Activated naive CD4-positive, alpha-beta T cell treated with anti-CD3 and anti-CD28 coated beads, Interleukin-2, amount 10 ng/mL, durations not matched to agents 7 days and 5 days (primary cell): ENCODE measurements at places on chromosomes 5 and 9.

GRCh38 chr9:20811872-20812271 is 127.8 kb downstream of the FOCAD start:
- DNase-seq: no peak

GRCh38 chr5:89308606-89309040 is 425.6 kb upstream of the MEF2C start:
- DNase-seq: no peak

GRCh38 chr5:124231230-124231629 is 515.2 kb downstream of the ZNF608 start:
- DNase-seq: no peak

DNA sequence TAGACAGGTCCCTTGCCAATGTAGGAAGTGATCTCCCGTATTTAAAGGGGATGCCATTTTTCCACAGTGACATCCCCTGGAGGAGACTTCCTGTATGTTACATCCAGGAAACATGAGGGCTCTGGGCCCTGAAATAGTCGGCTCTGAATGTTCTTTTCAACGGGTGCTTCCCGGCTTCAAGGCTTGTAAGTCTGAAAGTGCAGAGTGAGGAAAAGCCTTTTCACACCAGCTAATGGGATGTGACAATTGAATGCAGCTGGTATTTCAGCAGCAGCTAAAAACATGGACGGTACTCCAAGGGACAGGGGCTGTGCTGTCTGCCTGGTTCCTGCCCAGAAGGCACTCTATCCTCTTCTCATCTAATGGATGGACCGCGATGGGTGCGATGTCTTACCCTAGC is 1.4 kb downstream of the IL9 start:
- no peak for DNase-seq

DNA sequence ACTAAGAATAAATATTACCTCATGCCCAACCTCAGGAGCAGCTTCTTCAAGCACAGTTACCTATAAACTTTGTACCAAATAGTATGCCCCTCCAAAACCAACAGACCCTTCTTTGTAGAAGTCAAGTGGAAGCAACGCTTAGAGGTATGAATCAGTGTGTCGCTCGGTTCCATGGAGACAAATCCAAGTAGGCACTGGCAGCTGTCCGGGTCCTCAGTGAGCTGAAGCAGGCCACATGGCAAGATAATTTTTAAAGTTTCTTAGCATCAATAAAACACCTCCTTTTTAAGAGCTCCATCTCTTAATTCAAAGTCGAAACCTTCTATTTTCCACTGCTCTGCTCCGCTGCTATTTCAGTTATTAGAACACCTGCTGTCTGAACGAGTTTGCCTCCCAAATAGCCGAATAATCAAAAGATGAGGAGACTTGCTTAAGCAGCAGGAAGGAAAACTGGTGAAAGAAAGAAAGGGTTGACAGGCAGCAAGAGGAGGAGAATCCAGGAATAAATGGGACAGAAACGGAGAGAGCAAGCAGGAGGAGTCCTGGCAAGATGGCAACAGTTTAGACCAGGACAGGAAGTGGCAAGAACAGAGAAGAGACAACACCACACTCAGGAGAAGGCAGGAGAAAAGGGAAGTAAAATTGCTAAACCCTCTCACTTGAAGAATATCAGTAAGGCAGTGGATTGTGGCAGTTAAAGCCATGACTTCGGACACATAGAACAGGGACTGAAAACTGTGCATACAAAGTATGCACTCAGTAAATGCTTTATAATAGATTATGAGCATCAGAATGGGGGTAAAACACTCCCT is 65.0 kb downstream of the PPP2R2B start:
- no peak for DNase-seq

DNA sequence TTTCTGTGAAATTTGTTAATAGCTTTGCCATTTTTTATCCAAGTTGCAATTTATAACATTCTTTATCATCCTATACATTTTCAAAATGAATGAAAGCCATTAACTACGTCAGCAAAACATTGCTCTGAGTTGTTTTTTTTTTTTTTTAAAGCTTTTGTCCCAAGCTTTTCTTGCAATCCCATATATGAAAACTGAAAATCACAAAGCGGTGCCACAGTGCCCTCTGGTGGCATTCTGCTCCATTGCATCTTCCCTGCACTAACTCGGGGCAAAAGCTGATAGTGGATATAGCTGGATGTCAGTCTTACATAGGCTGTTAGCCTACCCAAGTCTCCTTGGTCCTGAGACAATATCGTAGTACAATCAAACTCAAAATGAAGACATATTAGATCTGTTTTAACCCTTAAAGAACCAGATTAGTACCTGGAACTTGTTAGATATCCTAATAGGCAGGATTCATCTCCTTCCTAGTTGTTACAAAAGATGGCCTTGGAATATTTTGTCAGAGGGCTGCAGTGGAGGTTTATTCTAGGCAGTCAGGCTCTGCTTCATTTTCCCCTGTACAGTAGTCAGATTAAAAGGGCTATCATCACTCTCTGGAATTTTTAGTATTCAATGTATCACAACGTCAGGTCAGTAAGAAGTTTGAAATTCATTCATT is 669.9 kb downstream of the PTPRD start:
- DNase-seq: peak; percentile 64

GRCh38 chr5:141811287-141812155 is 66.7 kb downstream of the PCDH1 start:
- peak; percentile 45 for DNase-seq

GRCh38 chr5:10409504-10409903 is 32.2 kb upstream of the ROPN1L start:
- DNase-seq: no peak

- no peak for DNase-seq
Measured at GRCh38 chr5:133256276-133256675, 204.5 kb downstream of the HSPA4 start.

GRCh38 chr5:150024346-150024984 is 23.9 kb downstream of the HMGXB3 start:
- no peak for DNase-seq

DNA sequence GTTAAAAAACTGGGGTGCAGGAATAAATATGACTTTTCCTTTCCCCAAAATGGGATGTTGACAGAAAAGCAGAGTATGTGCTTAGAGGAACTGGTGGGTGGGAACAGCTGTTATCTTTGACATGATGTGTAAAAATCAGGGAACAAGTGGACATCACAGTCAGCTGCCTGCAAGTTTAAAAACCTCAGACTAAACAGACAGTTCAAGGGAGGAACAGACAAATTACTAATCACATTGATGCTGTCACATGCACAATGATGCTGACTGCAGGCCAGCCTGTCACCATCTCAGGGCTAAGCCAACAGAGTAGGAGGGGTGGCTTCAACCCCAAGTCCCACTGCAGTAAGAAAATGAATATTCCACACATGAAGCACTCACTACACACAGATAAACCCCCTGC is 38.2 kb upstream of the UBAP2 start:
- no peak for DNase-seq

DNA sequence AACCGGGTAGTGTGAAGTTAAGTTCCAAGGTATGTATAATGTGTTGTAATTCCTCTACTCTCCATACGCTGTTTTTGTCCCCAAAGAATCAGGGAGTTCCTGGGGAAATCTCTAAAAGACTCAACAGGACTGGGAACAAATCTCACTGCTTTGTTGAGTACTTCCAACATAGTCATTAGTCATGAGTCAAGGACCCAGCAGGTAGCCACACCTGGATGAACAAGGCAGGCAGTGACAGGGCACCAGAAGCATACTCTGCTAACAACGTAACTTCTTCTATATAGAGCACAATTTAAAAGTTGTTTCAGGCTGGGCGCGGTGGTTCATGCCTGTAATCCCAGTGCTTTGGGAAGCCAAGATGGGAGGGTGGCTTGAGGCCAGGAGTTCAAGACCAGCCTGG is 126.8 kb downstream of the SLC1A3 start:
- DNase-seq: no peak

DNA sequence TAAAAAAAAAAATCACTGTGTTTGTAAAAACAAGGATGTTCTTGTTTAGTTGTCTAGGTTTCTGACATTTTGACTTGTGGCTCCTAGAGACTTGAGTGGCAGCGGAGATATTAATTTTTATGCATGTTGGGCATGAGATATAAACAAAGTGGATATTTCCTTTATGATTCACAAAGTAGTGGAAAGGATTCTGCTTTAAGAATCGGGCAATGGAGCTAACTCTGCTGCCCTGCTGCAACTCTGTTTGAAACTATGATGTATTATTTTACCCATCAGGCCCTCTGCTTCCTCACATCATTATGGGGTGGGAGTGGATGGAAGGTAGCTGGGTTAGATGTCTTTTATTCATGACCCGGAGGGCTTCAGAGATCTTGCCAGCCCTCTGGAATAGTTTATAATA is 94.1 kb upstream of the CD180 start:
- no peak for DNase-seq

DNA sequence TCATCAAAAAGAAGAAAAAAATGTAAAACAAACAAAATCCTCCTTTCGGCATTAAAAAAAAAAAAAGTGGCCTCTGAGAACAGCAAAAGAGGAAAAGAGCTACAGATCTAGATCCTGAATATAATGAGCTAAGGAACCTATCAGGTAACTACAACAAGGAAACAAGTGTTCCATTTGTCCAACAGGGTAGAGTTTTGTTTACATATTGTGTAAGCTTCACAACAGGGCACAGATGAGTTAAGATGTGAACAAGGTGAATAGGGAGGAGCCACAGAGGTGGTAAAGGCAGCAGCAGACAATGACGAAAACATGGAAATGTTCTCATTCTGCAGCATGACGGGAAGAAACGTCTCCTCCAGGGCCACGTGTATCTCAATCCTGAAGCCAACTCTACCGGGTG is 14.4 kb downstream of the ELP1 start:
- DNase-seq: no peak

GRCh38 chr5:116785106-116785505 is 210.5 kb upstream of the SEMA6A start:
- DNase-seq: no peak

GRCh38 chr9:121551985-121552753 is 52.5 kb upstream of the GGTA1 start:
- DNase-seq: no peak

- DNase-seq: peak; percentile 88
Measured at GRCh38 chr5:139392678-139393496, 2.0 kb downstream of the PROB1 start.

GRCh38 chr9:116450378-116451139 is 236.5 kb upstream of the TRIM32 start:
- DNase-seq: no peak

GRCh38 chr5:57299986-57300385 is 126.1 kb downstream of the GPBP1 start:
- DNase-seq: no peak

GRCh38 chr5:141686648-141687416 is 4.8 kb upstream of the ARAP3 start:
- no peak for DNase-seq

GRCh38 chr5:131814990-131815389 is 18.2 kb upstream of the FNIP1 start:
- DNase-seq: no peak

GRCh38 chr5:126818736-126819135 is 41.8 kb downstream of the LMNB1 start:
- no peak for DNase-seq

GRCh38 chr9:69134412-69134811 is 39.7 kb upstream of the TJP2 start:
- no peak for DNase-seq

GRCh38 chr9:22102146-22103053 is 93.3 kb upstream of the CDKN2B start:
- no peak for DNase-seq

DNA sequence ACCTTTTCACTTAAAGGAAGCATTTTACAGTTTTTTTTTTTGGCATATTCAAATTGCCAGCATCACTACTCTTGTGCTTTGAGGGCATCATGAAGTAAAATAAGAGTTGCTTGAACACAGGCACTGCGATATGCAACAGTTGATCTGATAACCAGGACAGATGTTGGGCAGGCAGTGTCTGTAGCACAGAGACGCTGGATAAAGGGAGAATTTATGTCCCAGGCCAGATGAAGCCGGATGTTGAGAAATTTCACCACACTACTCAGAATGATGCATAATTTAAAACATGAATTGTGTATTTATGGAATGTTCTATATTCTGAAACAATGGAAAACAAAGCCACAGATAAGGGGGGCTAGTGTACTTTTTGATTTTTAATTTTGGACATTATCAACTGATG is 71.4 kb downstream of the SLC12A2 start:
- no peak for DNase-seq

DNA sequence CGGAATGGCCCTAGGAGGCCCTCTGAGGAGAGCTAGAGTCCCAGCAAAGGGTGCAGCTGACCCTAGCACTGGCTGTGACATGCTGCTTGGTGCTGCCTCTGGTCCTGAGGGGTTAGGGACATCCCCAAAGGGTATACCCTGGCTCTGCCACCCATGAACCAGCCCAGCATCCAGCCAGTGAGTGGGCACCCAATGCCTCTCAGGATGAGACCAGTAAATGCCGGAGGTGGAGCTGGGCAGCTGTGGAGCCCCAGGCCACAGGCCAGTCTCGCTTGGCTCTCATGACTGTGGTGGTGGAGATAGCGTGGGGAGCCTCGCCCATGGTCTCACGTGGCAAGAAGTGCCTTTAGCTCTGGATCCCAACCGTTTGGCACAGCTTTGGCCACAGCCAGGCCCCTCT is 3.7 kb upstream of the CEL start:
- DNase-seq: no peak

- no peak for DNase-seq
Measured at GRCh38 chr9:110900456-110900855, 137.8 kb downstream of the LPAR1 start.

- no peak for DNase-seq
Measured at GRCh38 chr9:123454361-123454760, 98.4 kb downstream of the CRB2 start.

DNA sequence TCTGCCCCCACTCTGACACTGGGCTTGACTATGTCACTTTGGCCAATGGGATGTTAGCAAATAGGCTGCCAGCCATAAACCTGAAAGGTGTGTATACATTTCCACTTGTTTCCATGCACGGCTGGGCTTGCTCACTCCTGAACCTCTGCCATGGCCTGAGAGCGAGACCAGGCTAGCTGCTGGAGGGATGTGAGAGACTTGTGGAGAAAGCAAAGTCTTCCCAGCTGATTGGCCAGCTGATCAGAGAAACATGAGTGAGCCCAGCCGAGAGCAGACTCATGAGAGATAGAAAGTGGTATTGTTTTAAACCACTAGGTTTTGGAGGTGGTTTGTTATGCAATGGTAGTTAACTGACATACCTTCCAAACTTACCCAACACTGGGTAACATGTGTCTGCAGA is 13.9 kb downstream of the FAM193B start:
- DNase-seq: no peak

DNA sequence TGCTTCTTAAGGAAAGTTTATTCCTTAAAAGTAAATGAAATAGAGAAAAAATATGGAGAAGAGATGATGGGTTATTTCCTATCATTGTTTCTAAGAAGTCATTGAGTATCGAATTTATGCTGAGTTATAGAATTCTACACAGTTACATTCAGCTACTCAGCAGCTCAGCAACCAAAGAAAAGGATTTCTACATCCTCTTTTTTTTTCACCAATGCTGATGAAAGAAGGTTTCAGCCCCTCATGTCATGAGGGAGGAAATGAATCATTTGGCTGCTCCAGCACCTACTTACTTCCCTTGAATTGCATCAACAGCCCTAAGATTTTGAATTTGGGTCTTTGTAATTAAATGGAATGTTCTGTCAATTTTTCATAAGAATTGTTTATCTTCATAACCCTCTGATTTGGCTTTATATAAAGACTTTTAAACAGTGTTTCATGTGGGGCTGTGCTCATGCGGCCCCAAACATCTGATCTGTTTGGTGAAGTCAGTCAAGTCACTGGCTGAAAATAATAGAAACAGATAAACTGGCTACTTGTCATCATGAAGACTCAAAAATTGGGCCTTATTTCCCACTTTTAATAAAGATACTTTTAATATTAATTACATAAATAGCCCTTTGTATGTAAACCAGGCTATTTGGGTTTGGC is 18.5 kb upstream of the SNX2 start:
- no peak for DNase-seq

- no peak for DNase-seq
Measured at GRCh38 chr5:55143624-55144023, 16.3 kb upstream of the GPX8 start.
